Activated CD4-positive, alpha-beta T cell treated with anti-CD3 and anti-CD28 coated beads, Interleukin-10, Interleukin-2, amounts not matched to agents 100 ng/mL and 50 ng/mL, durations not matched to agents 16 hours and 8 hours (primary cell): ENCODE measurements at places on chromosomes 12 and 14.

DNA sequence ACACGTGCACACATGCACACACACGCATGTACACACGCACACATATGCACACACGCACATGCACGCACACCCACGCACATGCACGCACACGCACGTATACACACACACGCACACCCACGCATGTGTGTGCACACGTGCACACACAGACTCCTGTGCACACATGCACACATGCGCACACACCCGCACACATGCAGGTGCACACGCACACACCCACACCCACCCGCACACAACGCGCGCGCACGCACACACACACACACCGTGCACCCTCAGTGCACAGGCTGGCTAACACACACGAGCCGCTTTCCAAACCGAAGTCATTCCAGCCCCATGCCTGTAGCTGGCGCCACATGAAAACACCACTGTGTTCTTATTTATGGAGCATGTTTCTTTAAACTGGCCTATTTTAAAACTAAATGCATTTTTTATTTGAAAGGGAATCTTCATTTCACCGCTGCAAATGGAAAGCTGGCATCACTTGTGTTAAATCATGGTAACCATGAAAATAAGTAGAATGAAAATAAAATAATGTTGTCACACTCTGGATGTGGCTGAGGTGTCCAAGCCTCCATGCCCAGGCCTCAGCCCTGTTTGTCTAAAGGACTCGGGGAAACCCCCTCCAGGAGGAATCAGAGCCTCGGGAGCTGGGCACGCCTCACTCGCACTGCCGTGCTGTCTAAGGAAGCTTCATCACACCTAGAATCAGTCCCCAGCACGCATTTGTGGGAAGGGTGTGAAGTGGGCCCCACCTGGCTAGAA, 45.1 kb downstream of the GALNT9 start:
- DNase-seq: no peak

DNA sequence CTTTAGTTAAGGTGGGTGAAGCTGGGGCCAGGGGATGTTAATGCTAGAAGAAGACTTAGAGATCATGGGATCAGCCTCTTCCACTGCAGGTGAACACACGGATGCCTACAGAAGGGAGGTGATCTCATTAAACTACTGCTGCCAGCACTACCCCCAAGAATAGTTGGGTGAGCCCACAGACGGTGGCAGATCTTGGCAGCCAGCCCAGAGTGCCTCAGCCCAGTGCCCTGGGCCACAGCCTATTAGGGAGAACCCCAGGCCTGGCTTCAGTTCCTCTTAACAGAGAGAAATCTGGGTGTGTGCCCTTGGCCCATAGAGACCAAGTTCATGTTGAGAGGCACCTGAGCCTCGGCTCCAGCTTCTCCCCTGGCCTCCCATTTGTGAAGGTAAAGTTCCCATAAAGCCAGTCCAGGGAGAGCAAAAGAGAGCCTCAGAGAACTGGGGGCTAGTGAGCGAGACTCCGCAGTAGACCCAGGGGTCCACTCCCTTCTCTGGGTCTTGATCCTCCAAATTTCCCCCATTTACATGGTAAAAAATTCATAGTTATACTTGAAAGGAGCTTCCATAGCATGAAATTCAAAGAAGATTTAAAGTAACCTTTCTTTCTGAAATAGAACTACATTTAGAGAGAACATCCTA, 125.0 kb upstream of the CCND2 start:
- DNase-seq: peak; percentile 70

DNA sequence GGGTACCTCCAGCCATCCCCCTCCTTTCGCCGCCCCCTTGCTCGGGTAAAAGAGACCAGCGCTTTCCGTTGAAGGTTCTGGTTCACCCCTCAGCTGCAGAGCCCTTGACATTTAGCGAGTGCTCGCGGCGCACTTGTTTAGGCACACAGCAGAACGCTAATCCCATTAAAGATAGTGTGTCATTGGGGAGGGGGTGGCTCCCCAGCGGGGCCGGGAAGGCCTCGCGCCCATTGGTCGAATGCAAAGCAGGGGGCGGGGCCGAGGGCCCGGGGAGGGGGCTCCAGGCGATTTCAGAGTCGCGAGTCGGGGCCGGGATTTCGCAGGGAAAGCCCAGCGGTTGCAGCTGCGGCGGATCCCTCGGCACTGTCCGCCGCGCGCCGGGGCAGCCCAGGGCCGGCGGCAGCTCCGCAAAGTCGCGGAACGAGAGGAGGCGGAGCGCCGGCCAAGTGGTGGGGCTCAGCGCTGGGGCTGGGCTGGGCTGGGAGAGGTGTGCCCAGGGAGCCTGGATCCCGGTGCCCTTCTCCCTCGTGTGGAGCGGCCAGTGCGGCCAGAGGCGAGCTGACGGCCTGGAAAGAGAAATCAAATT, 122.9 kb downstream of the TSPAN9 start:
- DNase-seq: no peak

- DNase-seq: no peak
Measured at GRCh38 chr12:84814664-84815245, 97.8 kb downstream of the SLC6A15 start.

- DNase-seq: no peak
Measured at GRCh38 chr14:92665661-92666110, 82.7 kb downstream of the LGMN start.

GRCh38 chr12:77377622-77378021, 312.3 kb upstream of the E2F7 start:
- DNase-seq: no peak

GRCh38 chr14:45972416-45972815, 679.2 kb downstream of the RPL10L start:
- DNase-seq: no peak

- peak; percentile 16 for DNase-seq
Measured at GRCh38 chr14:27528328-27528727, 930.5 kb upstream of the NOVA1 start.

- DNase-seq: no peak
Measured at GRCh38 chr12:4881266-4882064, 28.2 kb upstream of the KCNA1 start.

DNA sequence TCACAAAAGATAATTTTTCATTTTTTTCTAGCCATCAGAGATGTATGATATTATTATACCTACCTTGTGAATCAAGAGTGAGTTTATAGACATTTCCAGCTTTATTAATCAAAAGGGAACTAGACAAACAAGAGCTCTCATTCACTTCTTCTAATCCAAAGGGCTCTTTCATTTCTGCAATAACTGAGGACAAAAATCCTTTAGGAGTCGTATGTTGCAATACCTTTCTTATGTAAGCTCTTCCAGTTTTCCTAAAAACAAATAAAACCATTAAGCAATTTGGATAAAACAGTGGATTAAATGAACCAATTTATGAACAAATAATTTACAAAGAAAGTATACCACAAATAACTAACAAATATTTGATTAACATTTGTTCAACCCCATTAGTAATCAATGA, 107.1 kb downstream of the CATSPERB start:
- no peak for DNase-seq

DNA sequence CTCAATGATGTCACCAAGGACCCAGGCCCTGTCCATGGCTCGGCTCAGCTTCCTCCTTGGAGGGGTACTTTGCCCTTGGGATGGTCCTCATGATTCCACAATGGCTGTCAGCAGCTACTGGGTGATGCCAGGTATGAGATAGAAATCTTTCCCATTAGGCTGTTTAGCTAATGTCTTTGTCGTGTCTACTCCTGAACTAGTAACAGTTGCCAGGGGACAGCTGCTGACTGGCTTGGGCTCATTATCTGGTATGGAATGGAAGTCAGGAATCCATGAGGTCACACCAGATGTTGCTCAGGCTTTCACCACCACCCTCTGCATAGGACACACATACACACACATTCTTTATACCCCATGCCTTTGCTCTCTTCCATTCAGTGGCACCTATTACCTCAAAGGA, 9.2 kb downstream of the PRPH start:
- DNase-seq: no peak

- no peak for DNase-seq
Measured at GRCh38 chr14:71645656-71646055, 286.6 kb upstream of the RGS6 start.

GRCh38 chr14:44586910-44587309, 79.8 kb upstream of the FSCB start:
- no peak for DNase-seq

DNA sequence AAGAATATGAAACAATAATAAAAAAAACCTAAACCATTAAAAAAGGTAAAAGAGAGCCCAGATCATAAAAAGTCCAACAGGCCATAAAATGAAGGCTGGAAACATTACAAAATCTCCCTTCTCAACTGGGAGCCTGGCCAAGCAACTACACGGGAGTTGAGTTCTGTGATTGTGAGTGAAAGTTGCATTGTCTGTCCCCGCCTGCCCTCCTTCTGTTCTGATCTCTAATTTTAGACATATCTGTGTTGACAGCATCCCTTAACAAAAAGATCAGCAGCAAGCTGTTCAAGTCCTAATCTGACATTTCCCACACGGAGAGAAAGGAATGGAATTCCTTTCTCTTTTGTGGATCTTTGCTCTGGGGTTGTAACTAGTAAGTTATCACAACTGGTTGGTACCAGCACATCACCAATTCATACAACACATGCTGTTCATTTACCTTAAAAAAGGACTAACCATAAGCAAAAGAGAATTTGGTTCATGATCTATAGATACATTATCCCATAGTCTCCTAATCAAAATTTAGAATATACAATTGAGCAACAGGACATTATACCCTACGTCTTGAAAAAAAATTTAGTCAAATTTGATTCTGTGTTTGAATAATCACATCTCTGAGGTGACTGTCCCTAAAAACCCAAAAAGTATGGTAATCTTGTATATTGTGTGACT, 205.1 kb upstream of the GZMB start:
- DNase-seq: no peak

- DNase-seq: no peak
Measured at GRCh38 chr12:67433385-67434175, 164.4 kb downstream of the CAND1 start.

DNA sequence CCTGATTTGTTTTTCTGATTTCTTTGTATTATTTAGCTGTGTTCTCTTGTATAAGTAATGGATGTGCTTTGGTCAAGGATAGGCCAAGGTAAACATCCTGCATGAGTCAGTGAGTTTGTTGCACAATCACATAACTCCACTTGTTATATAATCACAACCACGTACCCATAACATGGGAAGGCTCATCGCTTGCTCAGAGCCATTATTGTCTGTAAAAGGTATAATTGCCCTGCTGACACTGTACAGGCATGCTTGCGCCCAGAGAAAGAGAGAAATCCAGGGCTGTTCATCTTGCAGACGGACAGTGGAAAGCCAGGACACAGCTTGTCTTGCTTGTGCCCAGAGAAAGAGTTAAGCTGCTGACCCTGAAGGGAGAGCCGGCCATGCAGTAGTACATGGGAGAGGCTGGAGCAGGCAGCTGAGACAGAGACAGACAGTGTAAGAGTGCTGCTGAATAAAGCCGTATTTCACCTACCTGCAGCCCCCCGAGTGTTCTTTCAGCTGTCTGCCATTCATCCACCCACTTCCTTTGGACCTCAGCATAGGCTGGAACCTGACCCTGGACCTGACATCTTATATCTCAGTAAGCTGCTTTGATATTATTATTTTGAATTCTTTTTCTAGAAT, 174.7 kb upstream of the DAAM1 start:
- DNase-seq: no peak

GRCh38 chr12:45763381-45763780, 33.9 kb downstream of the ARID2 start:
- DNase-seq: no peak

GRCh38 chr14:61322799-61323290, 1.5 kb downstream of the PRKCH start:
- DNase-seq: peak; percentile 74

- no peak for DNase-seq
Measured at GRCh38 chr14:70646705-70647104, 5.0 kb downstream of the TTC9 start.

DNA sequence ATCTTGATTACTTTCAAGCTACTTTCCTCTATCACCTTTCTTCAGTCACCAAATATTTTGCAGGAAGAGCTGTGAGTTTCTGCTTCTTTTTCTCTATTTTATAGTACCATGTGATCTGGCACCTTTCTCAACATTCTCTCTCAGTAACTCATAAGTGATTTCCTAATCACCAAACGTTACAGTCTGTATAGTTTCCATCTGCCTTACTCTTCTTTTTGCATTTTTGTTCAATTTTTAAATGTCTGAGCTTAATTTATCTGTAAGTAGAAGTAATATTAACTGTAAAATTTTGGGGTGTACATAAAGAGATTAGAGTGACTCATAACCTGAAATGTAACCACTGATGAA, 422.1 kb upstream of the SYT1 start:
- DNase-seq: no peak

DNA sequence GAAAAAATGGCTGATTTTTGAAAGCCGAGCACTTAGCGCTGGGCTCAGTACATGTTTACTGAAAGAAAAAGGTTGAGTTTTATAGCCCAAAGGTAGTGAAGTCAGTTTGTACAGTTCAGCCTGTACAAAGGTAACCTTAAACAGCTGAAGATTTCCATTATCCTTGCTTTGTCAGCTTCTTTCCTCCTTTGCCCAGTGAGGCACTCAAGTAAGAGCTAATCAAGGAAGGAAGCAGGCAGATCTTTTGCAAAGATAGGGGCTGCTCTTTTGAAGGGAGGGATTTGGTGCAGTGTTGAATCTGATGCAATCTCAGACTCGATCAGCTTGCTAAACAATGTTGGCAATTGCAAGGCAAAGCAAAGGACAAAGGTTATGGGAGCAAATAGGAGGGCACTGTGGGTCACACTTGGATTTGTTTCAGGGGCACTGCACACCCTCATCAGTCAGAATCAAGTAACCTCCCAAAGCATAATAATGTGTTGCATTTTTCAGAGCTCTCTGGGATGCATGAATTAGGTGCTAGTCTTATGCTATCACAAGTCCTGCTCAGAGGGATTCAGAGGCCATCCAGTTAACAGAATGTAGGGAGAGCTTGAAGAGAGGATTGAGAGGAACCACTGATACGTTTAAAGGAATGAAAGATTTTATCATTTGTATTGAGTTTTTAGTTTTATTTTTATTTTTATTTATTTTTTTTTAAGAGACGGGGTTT, 44.4 kb downstream of the ANO6 start:
- DNase-seq: no peak

- DNase-seq: no peak
Measured at GRCh38 chr14:71029236-71029781, 122.0 kb downstream of the PCNX1 start.

DNA sequence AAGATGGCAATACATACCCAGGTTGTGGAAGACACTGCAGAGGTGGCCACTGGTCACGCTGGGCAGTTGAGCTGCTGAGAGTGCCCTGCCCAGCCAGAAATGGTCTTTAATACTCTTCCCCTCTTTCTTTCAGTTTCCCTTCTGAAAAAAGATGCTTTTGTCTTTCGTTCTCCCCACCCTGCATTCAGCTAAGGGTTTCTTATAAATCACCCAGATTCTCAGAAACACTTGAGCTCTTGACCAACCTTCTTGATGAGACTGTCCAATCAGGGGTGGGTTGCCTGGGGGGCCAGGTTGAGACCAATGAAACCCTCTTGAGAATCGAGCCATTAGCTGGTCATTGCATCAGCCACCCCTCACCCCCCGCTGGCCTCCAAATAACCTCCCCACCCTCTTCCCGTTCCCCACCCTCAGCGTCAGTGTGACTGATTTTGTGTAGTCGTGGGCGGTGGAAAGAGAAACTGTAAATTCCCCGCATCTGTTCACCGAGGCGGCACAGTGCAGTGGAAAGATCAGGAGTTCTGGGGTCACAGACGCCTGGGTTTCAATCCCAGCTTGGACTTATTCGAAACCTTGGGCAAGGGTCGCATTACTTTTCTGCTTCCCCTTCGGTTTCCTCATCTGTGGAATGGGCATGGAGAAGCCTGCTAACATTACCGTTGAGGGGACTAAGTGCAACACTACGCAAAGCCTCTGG, 52.3 kb downstream of the SLC25A47 start:
- DNase-seq: peak; percentile 93
